Hematopoietic multipotent progenitor cell treated with erythropoietin and hydrocortisone succinate and interleukin-3 and kit ligand, for 6 days (in vitro differentiated cells): ENCODE measurements at places on chromosomes 5 and 9.
A peak's percentile ranks its signal among the peaks of the same experiment; 100 is the strongest.

- peak; percentile 32 for DNase-seq
Observed at GRCh38 chr9:6929441-6930215, 171.9 kb downstream of the KDM4C start.

DNA sequence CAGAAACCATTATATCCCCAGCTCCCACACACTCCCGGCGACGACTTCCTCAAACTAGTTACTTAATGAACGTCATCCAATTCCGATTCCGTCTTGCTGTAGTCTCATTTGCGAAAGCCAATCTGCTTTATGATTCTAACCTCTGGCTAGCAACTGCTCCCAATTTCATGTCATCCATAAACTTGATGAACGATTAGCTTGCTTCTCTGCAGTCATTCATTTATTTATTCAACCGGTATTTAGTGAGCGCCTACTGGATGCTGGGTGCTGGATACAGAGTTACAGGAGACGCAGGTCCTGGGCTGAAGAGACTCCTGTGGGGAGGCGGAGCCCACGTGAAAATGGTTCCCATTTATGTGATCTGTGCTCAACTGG, 46.2 kb downstream of the TSPAN17 start:
- no peak for DNase-seq

- no peak for DNase-seq
Observed at GRCh38 chr9:93701494-93702218, 125.3 kb downstream of the PHF2 start.

GRCh38 chr9:105633411-105633810, 28.8 kb upstream of the TAL2 start:
- DNase-seq, result no peak

DNA sequence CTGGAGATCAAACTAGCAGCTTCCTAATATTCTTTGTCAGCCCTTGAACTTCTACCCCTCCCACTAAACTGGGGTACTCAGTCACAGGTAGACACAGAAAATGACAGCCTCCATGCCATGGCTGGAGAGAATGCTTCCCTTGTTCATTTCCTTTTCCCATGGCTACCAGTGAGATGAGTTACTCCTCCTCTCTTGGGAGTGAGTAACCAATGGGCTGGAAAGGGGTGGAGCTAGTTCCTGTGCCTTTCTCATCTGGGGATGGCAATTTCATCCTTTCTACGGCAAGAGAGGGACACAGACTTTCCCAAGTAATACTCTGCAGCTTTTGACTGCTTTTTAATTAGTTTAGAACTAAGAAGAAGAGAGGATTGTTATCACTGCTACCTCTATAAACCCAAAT, 1045.6 kb upstream of the WWC1 start:
- DNase-seq, result no peak

GRCh38 chr5:161382685-161383084, 163.8 kb downstream of the GABRB2 start:
- DNase-seq, result no peak

DNA sequence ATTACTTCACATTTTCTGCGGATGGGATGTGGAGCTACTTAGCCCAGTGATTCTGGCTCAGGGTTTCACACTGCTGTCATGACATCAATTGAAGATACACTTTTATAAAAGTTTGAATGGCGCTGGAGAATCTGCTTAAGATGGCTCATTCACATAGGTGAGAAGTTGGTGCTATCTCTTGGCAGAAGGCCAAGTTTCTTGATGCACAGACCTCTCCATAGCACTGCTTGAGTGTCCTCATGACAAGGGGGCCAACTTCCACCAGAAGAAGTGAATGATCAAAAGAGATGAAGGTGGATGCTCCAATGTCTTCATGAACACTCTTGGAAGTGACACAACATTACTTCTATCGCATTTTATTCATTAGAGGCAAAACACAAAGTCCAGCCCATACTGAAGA, 403.7 kb upstream of the CCNG1 start:
- DNase-seq, result peak; percentile 4

DNA sequence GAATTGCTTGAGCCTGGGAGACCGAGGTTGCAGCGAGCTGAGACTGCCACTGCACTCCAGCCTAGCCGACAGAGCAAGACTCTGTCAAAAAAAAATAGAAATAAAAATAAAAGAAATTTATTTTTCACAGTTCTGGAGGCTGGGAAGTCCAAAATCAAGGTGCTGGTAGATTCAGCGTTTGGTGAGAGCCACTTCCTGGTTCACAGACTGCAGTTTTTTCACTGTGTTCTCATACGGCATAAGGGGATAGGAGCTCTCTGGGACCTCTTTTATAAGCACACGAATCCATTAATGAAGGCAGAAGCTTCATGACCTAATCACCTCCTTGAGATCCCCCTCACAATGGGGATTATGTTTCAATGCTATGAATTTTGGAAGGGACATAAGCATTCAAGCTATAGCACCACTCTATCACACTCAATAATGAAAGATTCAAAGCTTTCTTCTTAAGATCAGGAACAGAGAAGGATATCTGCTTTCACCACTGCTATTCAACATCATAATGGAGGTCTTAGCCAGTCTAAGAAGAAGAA, 5.3 kb downstream of the PJA2 start:
- DNase-seq, result no peak

GRCh38 chr5:172002310-172002709, 4.1 kb downstream of the FBXW11 start:
- peak; percentile 69 for DNase-seq

DNA sequence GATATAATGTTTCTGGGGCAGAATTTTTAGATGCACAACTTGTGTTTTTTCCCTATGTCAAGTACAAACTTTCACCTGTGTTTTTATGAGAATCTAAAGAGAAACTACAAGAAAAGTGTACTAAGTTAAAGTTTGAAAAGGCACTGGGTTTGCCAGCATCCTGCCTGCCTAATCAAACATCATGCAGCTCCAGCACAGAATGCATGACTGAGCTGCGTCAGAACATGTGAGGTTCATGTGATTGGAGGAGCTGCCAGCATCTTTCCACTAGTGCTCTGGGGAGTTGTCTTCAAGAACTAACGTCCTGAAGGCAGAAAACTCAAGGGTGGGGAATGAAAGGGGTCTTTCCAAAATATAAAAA, 46.1 kb upstream of the RIC1 start:
- no peak for DNase-seq

DNA sequence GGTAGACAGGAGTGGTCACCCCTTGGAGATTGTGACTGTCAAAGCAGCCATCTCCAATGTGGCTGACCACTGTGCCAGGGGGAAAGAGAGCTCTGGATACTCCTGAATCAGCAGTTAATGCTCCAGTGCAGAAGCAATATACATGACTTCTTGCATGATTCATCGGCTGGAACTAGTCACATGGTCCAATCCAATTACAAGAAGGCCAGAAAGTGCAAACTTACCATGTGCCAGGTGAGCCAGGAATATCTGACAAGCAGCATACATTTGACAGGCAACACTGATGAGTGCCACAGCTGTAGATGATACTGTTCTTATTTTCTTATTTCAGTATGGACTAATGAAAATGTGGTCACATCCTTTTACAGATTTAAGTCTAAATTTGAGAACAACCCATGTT, 440.0 kb upstream of the MPDZ start:
- DNase-seq, result no peak

DNA sequence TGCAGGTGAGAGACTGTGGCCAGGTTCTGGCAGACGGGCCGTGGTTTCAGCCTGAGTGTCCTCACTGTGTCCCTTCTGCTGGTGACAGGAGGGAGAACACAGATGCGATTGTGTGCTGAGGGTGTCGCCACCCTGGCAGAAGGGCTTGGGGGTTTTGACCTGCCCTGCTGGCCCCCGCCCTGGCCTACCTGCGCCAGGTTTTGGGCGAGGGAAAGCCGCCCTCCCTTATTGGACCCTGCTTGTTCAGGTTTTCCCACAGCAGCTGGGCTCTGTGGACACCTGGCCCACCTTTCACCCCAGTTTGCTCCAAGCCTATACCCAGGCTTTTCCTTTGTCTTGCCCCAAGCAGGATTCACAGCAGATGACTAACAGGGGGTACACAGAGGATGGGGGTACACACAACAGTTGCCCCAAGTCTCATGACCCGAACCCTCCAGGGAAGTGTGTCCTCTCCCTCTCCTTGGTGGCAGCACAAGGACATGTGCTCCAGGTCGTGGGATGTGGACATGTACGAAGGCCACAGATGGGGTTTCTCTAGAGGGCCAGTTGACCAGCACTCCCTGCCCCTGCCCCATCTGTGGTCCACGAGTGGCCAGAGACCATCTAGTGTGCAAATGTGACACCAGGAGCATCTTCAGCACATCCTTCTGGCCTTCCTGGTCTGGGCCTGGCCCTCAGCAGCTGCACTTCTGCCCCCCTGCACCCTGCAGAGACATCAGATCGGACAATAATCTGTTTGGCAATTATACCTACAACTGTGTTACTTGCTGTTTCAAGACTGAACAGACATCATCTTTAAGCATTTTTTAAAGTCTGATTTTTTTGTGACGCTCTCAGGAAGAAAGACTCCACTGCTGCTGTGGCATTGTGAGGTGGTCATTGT, 265.8 kb upstream of the IRX4 start:
- no peak for DNase-seq

- peak; percentile 4 for DNase-seq
Observed at GRCh38 chr5:9015937-9016270, 530.0 kb downstream of the SEMA5A start.
